T-helper 2 cell treated with Interferon-gamma antibody and Interleukin-4, amounts not matched to agents 5 μg/mL and 100 μg/mL, for 36 hours (primary cell): ENCODE measurements at places on chromosomes 5 and 9.

GRCh38 chr9:18023332-18023731, 444.5 kb downstream of the SH3GL2 start:
- H3K4me1 ChIP-seq: no peaks in the 10 kb centered on the region
- H3K36me3 ChIP-seq: no peaks in the 10 kb centered on the region
- DNase-seq: no peak

DNA sequence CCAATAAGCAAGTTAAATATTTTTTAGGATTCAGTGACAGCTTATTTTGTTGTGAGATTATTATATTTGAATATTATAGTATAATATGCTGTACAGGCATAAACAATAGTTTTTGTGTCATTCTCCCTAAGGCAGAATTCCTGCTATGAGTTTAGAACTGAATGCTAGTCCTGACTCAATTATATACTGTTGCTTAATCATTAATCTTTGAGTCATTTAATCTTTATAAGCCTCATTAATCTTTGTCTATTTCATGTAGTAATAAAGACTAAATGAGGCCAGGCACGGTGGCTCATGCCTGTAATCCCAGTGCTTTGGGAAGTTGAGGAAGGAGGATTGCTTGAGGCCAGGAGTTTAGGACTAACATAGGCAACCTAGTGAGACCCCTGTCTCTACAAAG, 3.6 kb upstream of the DCP2 start:
- H3K36me3 ChIP-seq: peaks cover 3% of the 10 kb centered on the region
- no peaks in the 10 kb centered on the region for H3K27me3 ChIP-seq
- H3K4me3 ChIP-seq: no peak overlapping the region
- no peak overlapping the region for H3K27ac ChIP-seq
- DNase-seq: no peak
- H3K4me1 ChIP-seq: peaks cover 25% of the 10 kb centered on the region

DNA sequence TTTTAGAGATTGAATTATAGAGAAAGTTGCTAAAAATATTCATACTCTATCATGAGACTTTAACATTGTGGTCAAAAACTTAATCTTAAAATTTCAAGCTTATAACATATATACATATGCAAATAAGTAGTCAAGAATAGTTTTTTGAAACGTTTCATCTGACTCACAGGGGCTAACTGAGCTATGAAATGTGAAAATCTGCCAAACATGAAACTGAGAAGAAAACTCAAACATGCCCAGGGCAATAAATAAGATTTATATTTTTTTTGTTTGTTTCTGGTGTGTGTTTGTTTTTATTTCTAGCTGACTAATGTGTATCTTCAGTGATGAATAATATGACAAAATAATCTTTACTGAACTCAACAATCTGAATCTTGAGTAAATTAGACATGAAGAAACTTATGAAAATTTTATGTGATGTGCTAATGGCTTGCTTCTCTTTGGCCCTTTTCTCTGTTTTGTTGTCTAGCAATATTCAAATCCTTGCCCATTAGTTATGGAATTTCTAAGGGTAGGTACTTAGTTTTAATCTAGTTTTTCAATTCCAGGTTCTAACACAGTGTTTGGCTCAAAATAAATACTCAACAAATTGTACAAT, 99.9 kb downstream of the FAM174A start:
- no peak for DNase-seq
- no peaks in the 10 kb centered on the region for H3K36me3 ChIP-seq
- no peak overlapping the region for H3K4me3 ChIP-seq
- H3K27ac ChIP-seq: no peak overlapping the region
- H3K4me1 ChIP-seq: no peaks in the 10 kb centered on the region
- peaks cover 15% of the 10 kb centered on the region for H3K27me3 ChIP-seq

DNA sequence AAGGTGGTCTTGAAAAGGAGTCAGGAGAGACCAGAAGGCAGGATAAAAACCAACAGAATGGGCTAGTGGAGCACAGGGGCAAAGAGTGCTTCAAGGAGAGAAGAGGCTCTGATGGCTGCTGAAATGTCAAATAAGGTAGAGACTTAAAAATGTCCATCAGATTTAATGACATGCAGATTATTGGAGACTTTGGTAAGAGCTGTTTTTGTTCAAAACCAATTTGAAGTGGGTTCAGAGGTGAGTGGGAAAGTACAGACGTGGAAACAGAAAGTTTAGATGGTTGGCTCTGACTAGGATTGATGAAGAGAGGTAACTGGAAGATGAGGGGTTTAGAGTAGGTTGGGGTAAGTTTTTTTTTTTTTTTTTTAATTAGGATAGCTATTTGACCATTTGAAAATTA, 14.1 kb downstream of the SLC25A46 start:
- peak overlapping the region; percentile 83 for H3K27ac ChIP-seq
- DNase-seq: peak; percentile 15
- H3K4me3 ChIP-seq: peak overlapping the region; percentile 51

- no peak for DNase-seq
- no peaks in the 10 kb centered on the region for H3K36me3 ChIP-seq
- H3K4me1 ChIP-seq: no peaks in the 10 kb centered on the region
- no peak overlapping the region for H3K4me3 ChIP-seq
- H3K27me3 ChIP-seq: no peaks in the 10 kb centered on the region
- no peak overlapping the region for H3K27ac ChIP-seq
These were observed 353.8 kb downstream of the NFIB start for GRCh38 chr9:13960011-13960765.

GRCh38 chr9:127021664-127022363, 100.6 kb downstream of the ANGPTL2 start:
- no peak overlapping the region for H3K4me3 ChIP-seq
- no peaks in the 10 kb centered on the region for H3K36me3 ChIP-seq
- no peak overlapping the region for H3K27ac ChIP-seq
- peaks cover under 1% of the 10 kb centered on the region for H3K4me1 ChIP-seq

DNA sequence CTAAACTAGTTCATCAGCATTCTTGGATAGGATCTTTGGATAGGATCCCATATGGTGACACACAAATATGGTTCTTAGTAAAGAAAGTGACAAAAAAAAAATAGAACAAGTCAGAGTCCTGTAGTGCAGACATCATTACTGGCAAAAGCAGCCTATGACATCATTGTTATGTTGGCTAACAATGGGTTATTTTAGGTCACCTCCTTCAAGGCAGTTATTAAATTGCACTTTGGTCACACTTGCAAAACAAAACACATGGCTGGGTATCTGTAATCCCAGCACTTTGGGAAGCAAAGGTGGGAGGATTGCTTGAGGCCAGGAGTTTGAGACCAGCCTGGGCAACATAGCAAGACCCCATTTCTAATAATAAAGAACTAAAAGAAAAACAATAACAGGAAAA, 185.9 kb downstream of the KIAA0825 start:
- H3K27ac ChIP-seq: no peak overlapping the region
- H3K4me1 ChIP-seq: no peaks in the 10 kb centered on the region
- DNase-seq: no peak
- H3K4me3 ChIP-seq: no peak overlapping the region
- no peaks in the 10 kb centered on the region for H3K27me3 ChIP-seq

GRCh38 chr5:110612794-110613247, 113.7 kb downstream of the TMEM232 start:
- DNase-seq: no peak
- no peak overlapping the region for H3K4me3 ChIP-seq
- no peak overlapping the region for H3K27ac ChIP-seq

DNA sequence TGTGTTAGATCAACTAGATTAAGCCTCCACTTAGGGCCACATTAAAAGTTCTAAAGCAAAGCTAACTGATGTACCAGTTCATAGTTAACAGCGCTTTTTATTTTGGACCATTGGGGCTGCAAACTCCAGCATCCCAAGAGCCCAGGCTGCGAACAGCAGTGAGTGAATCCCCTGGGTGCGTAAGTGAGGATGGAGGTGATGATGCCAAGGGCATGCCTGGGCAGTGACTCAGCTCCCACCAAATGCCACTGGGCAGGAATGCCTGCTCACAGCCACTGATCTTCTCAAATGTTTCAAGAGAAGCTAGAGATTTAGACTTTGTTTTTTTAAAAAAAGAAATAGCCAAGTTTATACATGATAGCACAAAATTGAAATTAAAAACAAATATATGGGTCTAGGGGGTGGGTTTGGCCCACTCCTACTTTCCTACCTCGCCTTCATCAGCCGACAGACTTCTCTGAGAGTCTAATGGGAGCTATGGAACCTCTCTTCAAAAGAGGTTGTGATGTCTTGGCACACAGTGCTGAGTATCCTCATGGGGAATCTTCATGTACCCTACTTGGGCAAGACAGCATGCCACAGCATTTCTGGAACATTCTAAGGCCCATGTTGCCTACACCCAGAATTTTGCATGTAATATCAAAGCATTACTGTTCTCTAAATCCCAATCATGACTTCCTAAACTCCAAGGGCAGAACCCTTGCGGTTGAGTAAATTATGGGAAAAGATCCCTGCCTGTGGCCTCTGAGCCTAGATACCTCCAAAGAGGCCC, 398.1 kb downstream of the EBF1 start:
- H3K27ac ChIP-seq: no peak overlapping the region
- DNase-seq: no peak
- H3K36me3 ChIP-seq: no peaks in the 10 kb centered on the region

- no peaks in the 10 kb centered on the region for H3K4me1 ChIP-seq
- peak within 1 kb of the TSS; percentile 45 for H3K27ac ChIP-seq
These were observed at the start of gene PHYHD1 for GRCh38 chr9:128920381-128921058. TSS of gene PHYHD1 (plus strand) at chr9:128920982. CDS start at chr9:128922324, 1,342 bp downstream.

GRCh38 chr5:158658446-158659230, 441.1 kb downstream of the EBF1 start:
- no peak overlapping the region for H3K4me3 ChIP-seq
- no peaks in the 10 kb centered on the region for H3K27me3 ChIP-seq

- no peaks in the 10 kb centered on the region for H3K27me3 ChIP-seq
- H3K4me1 ChIP-seq: no peaks in the 10 kb centered on the region
- H3K4me3 ChIP-seq: no peak overlapping the region
- no peaks in the 10 kb centered on the region for H3K36me3 ChIP-seq
- no peak overlapping the region for H3K27ac ChIP-seq
These were observed 438.5 kb upstream of the RGMB start for GRCh38 chr5:98334946-98335345.

- H3K4me1 ChIP-seq: no peaks in the 10 kb centered on the region
- no peak overlapping the region for H3K27ac ChIP-seq
- H3K4me3 ChIP-seq: no peak overlapping the region
- peaks cover 7% of the 10 kb centered on the region for H3K27me3 ChIP-seq
- no peaks in the 10 kb centered on the region for H3K36me3 ChIP-seq
These were observed 155.3 kb downstream of the ADAMTS12 start for GRCh38 chr5:33736510-33736909.

- H3K27me3 ChIP-seq: peaks cover 3% of the 10 kb centered on the region
- no peaks in the 10 kb centered on the region for H3K36me3 ChIP-seq
- no peaks in the 10 kb centered on the region for H3K4me1 ChIP-seq
- DNase-seq: no peak
These were observed 108.0 kb upstream of the PHYKPL start for GRCh38 chr5:178340637-178341036.

GRCh38 chr5:157072508-157072907, 13.6 kb upstream of the HAVCR1 start:
- peak overlapping the region; percentile 4 for H3K4me3 ChIP-seq
- H3K36me3 ChIP-seq: peaks cover 9% of the 10 kb centered on the region
- peak overlapping the region; percentile 33 for H3K27ac ChIP-seq

- no peaks in the 10 kb centered on the region for H3K4me1 ChIP-seq
- no peak overlapping the region for H3K4me3 ChIP-seq
- H3K36me3 ChIP-seq: no peaks in the 10 kb centered on the region
- H3K27me3 ChIP-seq: no peaks in the 10 kb centered on the region
- no peak overlapping the region for H3K27ac ChIP-seq
These were observed 544.7 kb upstream of the KLF4 start for GRCh38 chr9:108033976-108034964.

- H3K36me3 ChIP-seq: peaks cover 30% of the 10 kb centered on the region
- no peak for DNase-seq
- H3K27me3 ChIP-seq: no peaks in the 10 kb centered on the region
These were observed 9.8 kb downstream of the SLC31A2 start for GRCh38 chr9:113160571-113160970.

DNA sequence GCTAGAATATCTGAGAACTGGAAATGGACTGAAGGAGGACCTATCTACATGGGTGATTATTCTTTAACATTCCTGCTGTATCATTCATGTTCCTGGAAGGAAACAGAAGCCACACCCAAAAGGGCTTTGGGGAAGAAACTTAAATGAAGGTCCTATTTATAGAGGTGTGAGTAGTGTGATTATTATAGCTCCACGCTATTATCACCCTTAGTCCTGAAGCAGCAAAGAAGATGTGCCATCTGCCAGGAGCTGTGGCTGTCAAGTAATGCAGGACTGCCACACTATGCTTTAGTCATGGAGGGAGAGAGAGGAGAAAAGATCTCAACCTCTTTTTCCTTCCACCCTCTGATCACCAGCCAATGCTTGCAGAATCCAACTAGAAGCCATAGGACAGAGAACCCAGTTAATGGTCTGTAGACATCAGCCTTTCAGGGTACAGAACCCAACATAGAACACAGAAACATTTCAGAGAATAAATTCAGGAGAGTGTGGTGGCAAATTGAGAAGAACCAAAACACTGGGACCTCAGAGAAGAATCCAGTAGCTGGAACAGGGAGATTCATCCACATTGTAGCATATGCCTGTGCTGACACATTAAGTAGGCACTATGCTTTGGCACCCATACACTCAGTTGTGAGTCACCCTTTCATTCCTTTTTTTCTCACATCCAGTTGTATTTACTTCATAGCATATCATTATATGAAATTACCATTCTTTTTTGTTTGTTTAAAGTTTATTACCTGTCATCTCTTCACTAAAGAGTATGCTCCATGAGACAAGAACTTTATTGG, 21.0 kb upstream of the RNF180 start:
- no peaks in the 10 kb centered on the region for H3K27me3 ChIP-seq
- no peak for DNase-seq
- H3K4me1 ChIP-seq: no peaks in the 10 kb centered on the region
- no peaks in the 10 kb centered on the region for H3K36me3 ChIP-seq

GRCh38 chr5:175129619-175130018, 314.4 kb downstream of the DRD1 start:
- H3K36me3 ChIP-seq: no peaks in the 10 kb centered on the region
- H3K27ac ChIP-seq: no peak overlapping the region
- H3K4me1 ChIP-seq: no peaks in the 10 kb centered on the region
- no peak overlapping the region for H3K4me3 ChIP-seq
- H3K27me3 ChIP-seq: no peaks in the 10 kb centered on the region

DNA sequence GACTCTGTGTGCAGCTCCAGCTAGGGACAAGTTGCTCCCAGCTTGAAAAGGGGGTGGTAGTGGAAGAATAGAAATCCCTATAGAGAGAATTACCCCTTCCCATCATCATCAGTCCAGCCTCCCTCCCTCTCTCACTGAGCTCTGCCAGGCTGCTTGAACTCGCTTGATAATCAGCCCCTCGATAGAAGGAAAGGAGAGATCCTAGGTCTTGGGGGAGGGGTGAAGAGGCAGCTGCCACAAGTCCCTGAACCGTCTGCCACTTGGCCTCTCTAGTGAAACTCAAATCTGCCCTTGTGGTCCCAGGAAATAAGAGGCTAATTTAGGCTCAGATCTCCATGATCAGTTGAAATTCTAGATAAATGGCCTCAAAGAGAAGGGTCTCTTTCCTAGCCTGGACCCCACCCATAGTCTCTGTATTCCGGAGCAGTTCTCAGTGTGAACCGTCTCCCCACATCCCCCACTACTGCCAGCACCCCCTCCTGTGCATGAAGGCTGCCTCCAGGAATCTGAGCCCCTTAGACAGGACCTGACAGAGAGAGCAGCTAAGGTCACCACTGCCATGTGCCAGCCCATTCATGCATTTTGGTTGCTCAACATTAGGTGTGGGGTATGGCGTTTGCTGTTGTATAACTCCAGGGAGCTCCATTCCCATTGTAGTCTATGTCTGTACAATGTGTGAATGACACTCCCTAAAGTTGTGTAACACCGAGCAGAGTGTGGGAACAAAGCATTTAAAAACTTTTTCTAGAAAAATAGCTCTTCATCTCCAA, 5.5 kb downstream of the DNAJB5 start:
- H3K36me3 ChIP-seq: peaks cover 3% of the 10 kb centered on the region
- H3K4me1 ChIP-seq: peaks cover 12% of the 10 kb centered on the region
- DNase-seq: no peak
- H3K4me3 ChIP-seq: no peak overlapping the region
- H3K27ac ChIP-seq: no peak overlapping the region
- H3K27me3 ChIP-seq: no peaks in the 10 kb centered on the region
